Motor neuron (in vitro differentiated cells): ENCODE measurements at places on chromosomes 6 and 20.

DNA sequence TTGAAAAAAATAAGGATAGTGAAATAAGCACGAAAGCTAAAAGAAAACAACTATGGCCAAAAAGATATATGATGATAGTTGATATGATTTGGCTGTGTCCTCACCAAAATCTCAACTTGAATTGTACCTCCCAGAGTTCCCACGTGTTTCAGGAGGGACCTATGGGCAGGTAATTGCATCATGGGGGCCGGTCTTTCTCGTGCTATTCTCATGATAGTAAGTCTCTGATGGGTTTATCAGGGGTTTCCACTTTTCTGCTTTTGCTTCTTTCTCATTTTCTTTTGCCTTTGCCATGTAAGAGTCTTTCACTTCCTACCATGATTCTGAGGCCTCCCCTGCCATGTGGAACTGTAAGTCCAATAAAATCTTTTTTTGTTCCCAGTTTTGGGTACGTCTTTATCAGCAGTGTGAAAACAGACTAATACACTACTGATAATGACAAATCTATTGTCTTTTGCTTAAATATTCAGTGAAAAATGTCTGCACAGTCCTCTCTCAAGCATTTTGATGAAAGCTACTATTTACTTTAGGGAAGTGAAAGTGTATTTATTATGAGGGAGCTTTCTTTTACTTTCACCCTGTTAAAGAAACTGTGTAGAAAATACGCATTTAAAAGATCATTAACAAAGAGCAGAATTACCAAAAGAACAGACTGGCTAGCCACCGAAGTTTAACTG lies 389.1 kb downstream of the HTR1B start:
- ATAC-seq = no peak

DNA sequence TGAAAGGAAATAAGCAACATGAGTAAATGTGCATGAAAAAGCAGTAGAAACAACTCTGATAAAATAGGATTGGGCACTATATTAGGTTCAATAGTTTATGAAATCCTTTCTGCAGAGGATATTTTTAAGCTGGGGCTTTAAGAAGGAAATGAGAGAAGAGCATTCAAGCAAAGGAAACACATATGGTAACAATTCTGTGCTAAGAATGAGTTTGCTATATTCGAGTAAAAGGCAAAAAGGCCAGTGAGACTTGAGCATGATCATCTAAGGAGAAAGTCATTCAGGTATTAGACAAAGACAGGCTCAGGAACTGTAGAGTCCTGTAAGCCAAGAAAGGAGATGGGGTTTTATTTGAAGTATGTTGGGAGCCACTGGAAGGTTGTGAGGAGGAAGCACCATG lies 387.1 kb upstream of the FLRT3 start:
- no peak for ATAC-seq

GRCh38 chr20:1033751-1034414 lies 31.8 kb upstream of the RSPO4 start:
- ATAC-seq = no peak

GRCh38 chr6:2792330-2793110 lies 27.3 kb downstream of the WRNIP1 start:
- no peak for ATAC-seq

DNA sequence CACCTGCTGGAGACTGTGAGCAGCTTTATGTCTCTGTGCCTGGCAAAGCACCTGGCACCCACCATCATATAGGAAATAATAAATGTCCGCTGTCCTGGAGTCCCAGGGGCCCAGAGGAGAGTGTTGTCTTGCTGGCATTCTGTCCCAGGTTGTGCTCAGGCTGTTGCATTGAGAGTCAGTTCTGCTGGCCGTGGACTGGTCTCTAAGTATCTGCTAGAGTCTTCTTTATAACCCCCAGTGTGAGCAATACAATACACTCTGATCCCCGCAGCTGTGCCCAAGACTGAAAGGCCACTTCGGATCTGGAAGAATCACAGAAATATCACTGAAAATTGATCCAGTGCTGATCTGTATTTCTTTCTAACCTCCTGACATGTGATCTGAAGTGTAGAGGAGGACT lies 38.3 kb upstream of the HINT3 start:
- no peak for ATAC-seq

- ATAC-seq = no peak
These were observed 733 bp upstream of the PSORS1C2 start for GRCh38 chr6:31139599-31139998.

DNA sequence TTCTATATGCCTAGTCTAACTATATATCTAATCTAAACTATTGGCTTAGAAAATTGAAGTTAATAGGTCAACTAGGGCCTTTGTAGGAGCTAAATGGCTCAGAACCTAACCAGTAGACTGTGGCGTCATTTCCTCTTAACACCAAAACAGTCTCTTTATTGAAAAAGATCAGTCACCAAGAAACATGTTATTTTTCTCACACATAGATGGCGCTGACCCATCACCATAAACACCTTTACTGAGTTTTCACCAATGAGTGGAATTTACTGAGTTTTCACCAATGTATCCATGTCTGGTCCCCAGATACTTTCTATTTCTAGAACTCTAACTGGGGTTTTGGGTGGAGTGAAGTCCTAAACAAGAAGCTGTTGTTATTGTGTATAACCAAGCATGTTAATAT lies 636.0 kb downstream of the BCKDHB start:
- ATAC-seq = no peak

DNA sequence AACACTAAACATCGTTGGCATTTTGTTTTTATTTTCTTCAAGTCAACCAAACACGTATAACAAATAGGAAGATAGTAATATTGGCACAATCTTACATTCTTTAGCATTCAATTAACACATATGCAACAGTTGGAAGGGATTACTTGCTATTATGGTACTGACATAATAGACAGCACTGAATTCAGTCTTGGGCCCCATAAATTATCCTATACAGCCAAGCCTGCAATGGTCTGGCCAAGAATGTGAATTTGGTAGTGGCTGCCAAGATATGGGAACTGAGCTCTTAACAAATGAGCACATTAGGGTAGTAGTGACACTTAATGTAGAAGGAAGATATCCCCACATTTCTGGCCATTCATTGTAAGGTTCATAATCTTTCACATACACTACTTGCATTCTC lies 44.8 kb upstream of the ARHGAP18 start:
- no peak for ATAC-seq

DNA sequence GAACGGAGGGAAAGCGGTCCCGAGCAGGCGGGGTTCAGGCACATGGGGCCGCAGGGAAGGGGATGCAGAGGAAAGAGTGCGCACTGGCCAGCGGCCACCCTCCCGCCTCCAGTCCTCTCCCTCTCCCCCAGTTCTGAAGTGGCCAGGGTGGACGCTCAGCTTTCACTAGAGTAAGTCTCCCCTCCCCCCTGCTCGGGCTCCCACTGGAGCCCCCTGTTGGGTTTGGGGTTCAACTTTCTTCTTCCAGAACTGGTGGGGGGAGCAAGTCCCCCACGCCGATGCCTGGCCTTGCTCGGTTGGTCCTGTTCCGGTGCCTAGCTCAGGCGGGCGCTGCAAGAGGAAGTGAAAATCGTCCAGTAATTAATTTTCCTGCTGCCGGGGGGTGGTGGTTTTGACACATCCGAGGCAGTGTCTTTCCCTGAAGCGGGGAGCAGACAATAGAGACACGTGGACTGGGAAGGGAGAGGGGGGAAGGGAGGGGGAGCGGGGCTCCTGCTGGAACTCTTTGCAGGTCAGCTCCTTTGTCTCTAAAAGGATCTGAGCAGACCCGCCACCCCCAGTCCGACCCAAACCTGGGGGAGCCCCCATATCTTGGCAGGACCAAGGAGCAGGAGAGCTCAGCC lies 824 bp upstream of the SCRT2 start:
- ATAC-seq = peak; percentile 54

- ATAC-seq = peak; percentile 86
These were observed 32.4 kb upstream of the RPP40 start for GRCh38 chr6:5036269-5036668.

DNA sequence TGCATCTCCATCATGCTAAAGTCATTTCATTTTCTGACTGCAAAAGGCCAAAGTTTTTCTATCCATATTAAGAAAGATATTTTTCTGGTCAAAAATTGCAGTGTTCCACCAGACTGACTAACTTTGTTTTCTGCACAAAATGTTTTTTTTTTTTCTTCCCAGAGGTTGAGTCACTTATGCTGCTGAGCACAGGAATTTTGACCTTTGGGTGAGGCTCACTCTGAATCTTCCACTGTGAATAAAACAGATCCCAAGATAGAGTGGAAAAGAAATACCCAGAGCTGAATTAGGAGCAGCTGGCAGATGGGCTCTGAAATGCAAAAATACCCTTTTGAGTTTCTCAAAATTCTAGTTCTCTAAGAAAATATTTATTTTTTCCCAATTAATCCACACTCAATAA lies 996.8 kb downstream of the KIF16B start:
- peak; percentile 37 for ATAC-seq

DNA sequence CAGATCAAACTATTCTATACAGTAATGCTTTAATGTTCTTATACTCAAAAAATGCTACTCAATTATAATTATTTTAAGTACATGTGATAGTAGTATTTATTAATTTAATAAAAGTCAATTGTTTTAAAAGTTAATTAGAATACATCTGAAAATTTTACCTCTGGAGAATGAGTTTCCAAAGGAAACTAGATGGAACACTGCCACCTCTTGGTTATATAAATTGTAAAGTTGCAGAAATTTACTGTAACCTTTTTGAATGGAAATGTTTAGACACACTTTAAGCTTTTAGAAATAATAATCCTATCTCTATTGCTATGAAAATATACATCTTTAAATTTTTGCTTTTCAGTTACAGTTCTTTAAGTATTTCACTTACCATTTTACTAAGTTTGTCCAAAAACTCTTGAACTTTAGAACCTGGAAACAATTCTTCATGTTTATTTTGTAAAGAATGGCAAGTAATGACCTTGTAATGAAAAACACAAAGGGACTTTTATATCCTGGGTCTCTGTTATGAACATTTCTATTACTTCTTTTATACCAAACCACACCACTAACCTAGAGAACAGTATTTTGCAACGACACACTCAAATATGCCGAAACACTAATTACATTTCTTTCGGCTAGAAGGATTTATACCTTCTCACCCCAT lies 10.9 kb upstream of the BMP5 start:
- no peak for ATAC-seq

DNA sequence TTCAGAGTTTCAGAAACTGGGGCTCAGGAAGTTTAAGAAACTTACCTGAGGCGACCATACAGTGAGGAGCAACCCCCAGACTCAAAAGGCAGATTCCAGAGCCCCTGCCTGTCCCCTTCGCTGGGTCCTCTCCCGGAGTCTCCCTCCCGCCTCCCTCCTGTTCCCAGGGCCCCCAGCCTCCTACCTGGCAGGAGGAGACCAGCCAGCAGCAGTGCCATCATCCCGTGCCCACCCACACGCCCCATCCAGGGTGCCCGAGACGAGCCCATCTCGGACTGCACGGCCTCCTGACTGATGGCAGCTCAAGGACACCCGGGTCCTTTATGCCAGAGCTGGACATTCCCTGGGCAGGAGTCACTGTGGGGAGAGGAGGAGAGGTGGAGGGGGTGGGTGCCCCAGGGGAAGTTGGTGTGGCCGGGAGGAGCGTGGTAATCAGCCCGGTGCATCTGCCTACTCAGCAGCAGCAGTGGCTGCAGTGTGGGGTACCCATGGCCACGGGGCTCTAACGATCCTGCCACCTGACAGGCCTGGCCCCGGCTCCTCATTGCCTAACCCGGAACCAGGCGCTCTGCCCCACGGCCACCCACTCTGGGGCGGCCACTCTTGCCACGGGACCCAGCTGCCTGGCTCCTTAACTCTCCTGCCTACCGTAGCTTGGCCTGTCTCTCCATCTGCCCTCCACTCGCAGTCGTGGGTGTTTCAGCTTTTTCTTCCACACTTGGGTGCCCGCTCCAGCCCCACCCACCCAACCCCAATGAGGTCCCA lies at the start of gene CDSN:
CDSN (minus strand) TSS at position 296 of the 765 bp plus-strand sequence; CDS start at position 269, 27 bp downstream.
- ATAC-seq = no peak

DNA sequence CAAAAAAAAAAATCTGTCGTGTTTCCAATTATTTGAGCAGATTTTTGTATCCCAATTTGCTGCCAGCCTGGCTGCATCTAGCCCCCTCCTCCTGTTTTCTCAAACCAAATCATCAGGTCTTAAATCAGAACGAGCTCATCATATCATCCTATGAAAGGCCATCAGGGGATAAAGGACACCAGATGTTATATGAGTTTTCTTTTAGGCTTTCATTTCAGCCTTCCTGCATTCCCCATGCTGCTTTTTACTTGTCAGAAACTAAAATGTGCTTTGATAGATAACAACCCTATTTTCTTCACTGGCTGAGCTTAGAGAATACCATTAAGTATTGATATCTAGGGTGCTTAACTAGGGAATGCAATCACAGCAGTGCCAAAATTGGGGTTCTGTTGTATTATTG lies 968.4 kb upstream of the SLC35B3 start:
- no peak for ATAC-seq

DNA sequence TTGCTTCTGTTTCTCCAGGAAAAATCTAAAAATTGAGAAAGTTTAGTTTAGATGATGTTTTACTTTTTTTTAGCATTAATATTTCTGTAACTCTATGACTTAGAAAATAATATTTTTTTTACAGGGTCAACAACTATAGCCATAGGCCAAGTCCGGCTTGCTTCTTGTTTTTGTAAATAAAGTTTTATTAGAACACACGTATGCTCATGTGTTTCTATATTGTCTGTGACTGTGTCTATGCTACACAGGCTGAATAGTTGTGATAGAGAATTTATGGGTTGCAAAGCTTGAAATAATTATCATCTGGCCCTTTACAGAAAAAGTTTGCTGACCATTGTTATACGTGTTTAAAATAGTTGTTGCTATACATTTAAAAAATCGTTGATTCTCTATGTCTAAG lies 399.2 kb downstream of the EPM2A start:
- ATAC-seq = no peak

DNA sequence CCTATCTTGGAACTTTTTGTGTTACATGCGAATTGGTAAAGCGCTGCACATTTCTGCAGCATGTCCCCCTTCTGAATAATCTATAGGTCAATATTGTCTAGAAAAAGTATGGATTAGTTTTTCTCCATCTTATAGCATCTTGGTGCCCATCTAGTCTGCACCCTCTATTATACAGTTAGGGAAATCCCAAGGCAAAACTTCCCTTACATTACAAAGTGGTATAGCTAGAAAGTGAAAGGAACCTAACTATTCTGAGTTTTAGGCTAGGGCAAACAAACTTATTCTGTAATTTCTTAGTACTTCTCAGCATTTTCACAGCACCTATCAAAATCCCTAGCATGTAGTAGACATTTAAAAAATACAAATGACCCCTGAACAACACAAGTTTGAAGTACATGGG lies 133.5 kb upstream of the CCDC28A start:
- ATAC-seq = no peak

GRCh38 chr20:63274381-63275228 lies 2.0 kb downstream of the ARFGAP1 start:
- ATAC-seq = no peak

DNA sequence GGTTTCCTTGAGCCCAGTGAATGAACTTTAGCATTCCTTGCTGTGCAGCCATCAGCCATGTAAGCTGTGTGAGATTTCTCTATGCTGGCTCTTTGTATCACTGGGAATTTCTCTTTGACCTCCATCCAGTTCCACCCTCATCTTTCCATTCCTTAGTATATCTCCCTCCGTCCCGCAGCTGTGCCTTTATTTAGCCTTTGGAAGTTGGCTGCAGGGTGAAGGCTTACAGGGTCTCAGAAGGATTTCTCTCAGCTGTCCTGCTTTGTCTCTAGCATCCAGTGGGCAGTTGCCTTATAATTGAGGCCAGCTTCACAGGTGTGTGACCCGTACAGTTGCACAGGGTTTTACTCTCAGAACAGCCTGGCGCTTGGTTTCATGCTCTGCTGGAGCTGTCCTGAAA lies 144.3 kb downstream of the PXDC1 start:
- ATAC-seq = no peak

GRCh38 chr6:69732640-69733039 lies 64.2 kb downstream of the LMBRD1 start:
- no peak for ATAC-seq
